ENCODE measurements at places on chromosomes 16 and 17. TPM values are rescaled to one million over a fixed set of nuclear protein-coding genes. Genes with fewer than 3 reads are reported as not detected.

DNA sequence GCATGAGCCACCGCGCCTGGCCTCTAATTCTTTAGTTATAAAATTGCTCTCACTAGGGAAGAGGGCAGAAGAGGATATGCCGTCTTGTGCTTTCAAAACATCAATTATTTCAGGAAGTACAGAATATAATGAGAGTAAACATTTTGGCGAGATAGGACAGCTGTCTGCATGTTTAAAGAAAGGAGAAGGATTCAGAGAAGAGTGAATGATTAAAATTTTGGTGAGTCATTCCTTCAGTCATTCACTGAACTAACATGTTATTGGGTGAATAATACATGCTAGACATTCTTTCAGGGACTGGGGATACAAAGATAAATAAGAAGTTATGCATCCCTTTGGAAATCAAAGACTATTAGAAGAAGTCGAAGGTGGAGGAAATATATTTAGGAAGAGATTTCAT, 590.3 kb upstream of the GOT2 start:
- H3K4me3 ChIP-seq: no peak overlapping the region
- H3K27ac ChIP-seq: no peak overlapping the region
- H3K27me3 ChIP-seq: no peaks in the 10 kb centered on the region
- DNase-seq: no peak
- no peaks in the 10 kb centered on the region for H3K4me1 ChIP-seq

Gene UBB
- total RNA-seq: 2,831 TPM

DNA sequence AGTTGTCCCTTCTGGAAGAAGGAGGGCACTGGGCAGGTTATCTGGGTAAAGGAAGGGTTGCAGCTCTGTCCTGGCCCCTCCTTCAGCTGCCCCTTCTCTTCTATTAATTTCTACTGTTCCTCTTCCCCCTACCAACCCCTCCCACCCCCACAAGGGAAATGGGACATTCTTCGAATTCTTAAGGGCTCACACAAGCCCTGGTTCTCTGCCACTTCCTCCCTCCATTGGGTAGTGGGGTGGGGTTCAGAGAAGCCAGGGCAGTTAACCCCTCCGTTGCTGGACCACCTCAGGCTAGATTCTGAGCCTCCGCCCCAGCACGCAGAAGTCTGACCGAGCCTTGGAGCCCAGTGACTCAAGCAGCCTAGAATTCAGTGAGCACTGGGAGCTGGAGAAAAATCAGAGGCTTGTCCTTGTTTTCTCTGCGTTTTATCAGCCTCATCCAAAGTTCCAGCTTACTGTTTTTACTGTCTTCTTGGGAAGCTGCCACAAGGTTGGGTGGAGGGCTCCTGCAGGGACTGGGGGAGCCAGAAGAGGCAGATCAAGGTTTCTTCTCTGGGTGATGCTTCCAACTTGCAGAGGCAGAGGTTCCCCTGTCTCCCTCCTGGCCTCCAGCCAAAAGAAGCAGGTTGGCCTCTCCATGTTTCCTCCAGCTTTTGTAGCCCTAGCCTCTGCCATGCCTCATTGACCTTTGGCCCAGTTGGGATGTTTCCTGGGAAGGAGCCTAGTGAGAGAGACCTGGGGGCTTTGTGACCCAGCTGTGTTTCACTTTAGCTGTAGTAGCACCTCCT, 10.2 kb downstream of the LASP1 start:
- no peak for DNase-seq
- no peaks in the 10 kb centered on the region for H3K27me3 ChIP-seq
- H3K27ac ChIP-seq: peak overlapping the region; percentile 87
- H3K4me3 ChIP-seq: no peak overlapping the region

DNA sequence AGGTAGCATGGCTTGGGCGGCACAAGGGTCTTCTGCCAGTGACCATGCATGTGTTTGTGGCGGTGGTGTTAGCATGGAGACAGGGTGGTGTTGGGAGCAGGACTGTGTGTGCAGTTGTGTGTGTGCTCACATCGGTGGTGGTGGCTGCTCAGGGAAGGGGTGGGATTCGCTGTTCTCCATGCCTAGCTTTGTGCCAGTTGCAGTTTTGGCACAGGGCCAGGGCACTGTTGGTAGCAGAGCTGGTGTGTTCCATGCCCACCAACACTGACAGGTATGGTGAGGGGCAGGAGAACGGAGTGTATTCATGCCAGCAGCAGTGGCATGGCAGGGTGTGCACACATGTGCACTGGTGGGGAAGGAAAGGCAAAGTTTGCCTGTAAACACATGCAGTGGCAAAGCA, 77.3 kb upstream of the TEKT1 start:
- no peaks in the 10 kb centered on the region for H3K36me3 ChIP-seq
- no peak overlapping the region for H3K4me3 ChIP-seq

Gene TSNAXIP1
- 4.3 TPM for total RNA-seq

DNA sequence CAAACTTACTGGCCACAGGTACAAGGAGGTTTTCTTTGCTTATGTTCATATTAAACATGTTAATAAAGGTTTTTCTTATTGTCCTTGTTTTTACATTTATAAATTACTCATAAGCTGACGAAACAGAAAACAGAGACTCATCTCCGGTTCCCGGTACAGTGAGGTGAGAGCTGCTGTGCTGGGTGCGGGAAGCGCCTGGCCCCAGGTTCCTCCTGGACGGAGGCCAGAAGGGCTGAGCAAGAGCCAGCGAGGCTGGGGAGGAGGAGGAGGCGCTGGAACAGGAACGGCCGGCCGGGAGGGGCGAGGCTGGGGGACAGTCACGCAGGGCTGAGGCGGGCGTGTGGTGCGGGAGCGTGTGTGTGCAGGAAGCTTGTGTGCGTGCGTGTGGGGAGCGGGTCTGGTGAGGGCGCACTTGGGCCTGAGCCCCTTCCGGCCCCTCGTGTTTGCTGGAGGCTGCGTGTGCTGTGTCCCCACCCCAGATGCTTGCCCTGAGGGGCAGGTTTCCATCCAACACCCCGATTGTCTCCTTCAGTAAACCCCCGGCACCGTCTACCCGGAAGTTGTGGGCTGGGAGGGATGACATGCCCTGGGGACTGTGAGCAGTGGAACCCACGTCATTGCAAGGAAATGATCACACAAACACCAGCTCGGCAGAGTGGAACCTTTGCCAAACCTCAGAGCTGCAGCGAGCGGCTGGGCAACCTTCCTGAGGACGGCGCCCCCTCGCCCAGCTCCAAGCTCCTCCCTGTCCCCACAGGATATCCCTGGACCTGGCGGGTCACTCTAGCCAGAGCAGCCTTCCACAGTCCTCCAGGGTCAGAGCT, 19.5 kb downstream of the CD7 start:
- no peaks in the 10 kb centered on the region for H3K27me3 ChIP-seq
- H3K4me3 ChIP-seq: peak overlapping the region; percentile 39
- DNase-seq: no peak
- H3K36me3 ChIP-seq: no peaks in the 10 kb centered on the region
- peaks cover 27% of the 10 kb centered on the region for H3K4me1 ChIP-seq
- H3K27ac ChIP-seq: peak overlapping the region; percentile 40

Gene MYH8
- total RNA-seq: 2.3 TPM

- peaks cover 8% of the 10 kb centered on the region for H3K27me3 ChIP-seq
- H3K27ac ChIP-seq: no peak overlapping the region
- no peaks in the 10 kb centered on the region for H3K36me3 ChIP-seq
- no peak overlapping the region for H3K4me3 ChIP-seq
- H3K4me1 ChIP-seq: peaks cover 14% of the 10 kb centered on the region
Measured at GRCh38 chr17:37729905-37730304, 15.0 kb downstream of the HNF1B start.

Gene ACSM2B
- not detected for total RNA-seq

Gene MRPL10
- total RNA-seq: 30.0 TPM

DNA sequence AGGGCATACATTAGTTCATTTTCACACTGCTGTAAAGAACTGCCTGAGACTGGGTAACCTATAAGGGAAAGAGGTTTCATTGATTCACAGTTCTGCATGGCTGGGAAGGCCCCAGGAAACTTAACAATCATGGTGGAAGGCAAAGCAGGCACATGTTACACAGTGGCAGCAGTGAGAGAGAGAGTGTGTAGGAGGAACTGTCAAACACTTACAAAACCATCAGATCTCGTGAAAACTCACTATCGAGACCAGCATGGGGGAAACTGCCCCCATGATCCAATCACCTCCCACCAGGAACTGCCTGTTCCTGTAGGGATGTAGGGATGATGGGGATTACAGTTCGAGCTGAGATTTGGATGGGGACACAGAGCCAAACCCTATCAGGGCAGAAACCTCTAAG, 17.2 kb downstream of the NUBP1 start:
- H3K4me1 ChIP-seq: no peaks in the 10 kb centered on the region
- peaks cover 91% of the 10 kb centered on the region for H3K36me3 ChIP-seq
- no peak overlapping the region for H3K4me3 ChIP-seq
- no peak for DNase-seq
- no peaks in the 10 kb centered on the region for H3K27me3 ChIP-seq

Gene PDILT
- total RNA-seq: not detected

- DNase-seq: peak; percentile 90
- no peaks in the 10 kb centered on the region for H3K27me3 ChIP-seq
- peaks cover 3% of the 10 kb centered on the region for H3K36me3 ChIP-seq
- peak overlapping the region; percentile 89 for H3K27ac ChIP-seq
- peaks cover 44% of the 10 kb centered on the region for H3K4me1 ChIP-seq
Measured at GRCh38 chr16:8712589-8713361, 38.4 kb downstream of the ABAT start.

- no peaks in the 10 kb centered on the region for H3K27me3 ChIP-seq
- H3K36me3 ChIP-seq: peaks cover 3% of the 10 kb centered on the region
- H3K4me3 ChIP-seq: no peak overlapping the region
- DNase-seq: no peak
- H3K4me1 ChIP-seq: no peaks in the 10 kb centered on the region
Measured at GRCh38 chr17:15952916-15953790, 8.2 kb downstream of the ADORA2B start.

- peaks cover 16% of the 10 kb centered on the region for H3K4me1 ChIP-seq
- H3K36me3 ChIP-seq: peaks cover 8% of the 10 kb centered on the region
- no peaks in the 10 kb centered on the region for H3K27me3 ChIP-seq
- H3K27ac ChIP-seq: no peak overlapping the region
- H3K4me3 ChIP-seq: peak overlapping the region; percentile 75
Measured at GRCh38 chr16:15054357-15055140, 1.3 kb downstream of the NTAN1 start.

Gene TRPV2
- total RNA-seq: 4.5 TPM

DNA sequence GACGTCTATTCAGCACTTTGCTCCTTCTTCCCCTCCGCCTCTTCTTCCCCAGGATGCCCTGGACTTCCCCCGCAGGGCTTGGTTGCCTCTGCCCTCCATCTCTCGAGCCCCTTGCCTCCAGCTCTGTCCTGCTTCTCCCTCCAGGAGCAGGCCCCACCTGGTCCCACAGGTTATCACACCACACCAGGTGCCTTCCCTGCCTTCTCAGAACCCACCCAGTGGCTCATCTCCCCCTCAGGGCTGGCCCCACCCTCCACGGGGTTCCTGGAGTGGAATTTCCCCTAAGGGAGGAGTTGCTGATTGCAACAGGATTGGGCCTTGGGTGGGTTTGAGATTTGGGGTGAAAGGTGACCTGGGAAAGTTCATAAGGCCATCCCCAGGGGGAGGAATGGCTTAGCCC, 49.0 kb upstream of the TAC4 start:
- H3K4me1 ChIP-seq: peaks cover 9% of the 10 kb centered on the region
- H3K4me3 ChIP-seq: no peak overlapping the region
- H3K27ac ChIP-seq: no peak overlapping the region
- peaks cover 56% of the 10 kb centered on the region for H3K27me3 ChIP-seq

DNA sequence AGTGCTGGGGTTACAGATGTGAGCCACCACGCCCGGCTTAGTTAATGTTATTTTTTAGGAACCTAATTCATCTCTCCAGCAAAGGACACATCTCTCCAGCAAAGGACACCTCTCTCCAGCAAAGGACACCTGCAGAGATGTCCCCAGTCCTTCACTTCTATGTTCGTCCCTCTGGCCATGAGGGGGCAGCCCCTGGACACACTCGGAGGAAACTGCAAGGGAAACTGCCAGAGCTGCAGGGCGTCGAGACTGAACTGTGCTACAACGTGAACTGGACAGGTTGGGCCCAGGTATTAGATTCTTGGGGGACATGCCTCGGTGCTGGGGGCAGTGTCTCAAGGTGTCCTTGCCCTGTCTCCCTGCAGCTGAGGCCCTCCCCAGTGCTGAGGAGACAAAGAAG, 4.7 kb downstream of the PFAS start:
- H3K4me3 ChIP-seq: no peak overlapping the region
- no peaks in the 10 kb centered on the region for H3K27me3 ChIP-seq
- peaks cover under 1% of the 10 kb centered on the region for H3K4me1 ChIP-seq

GRCh38 chr16:81799138-81799504, 20.0 kb downstream of the PLCG2 start:
- no peak overlapping the region for H3K27ac ChIP-seq
- no peaks in the 10 kb centered on the region for H3K36me3 ChIP-seq
- DNase-seq: no peak

DNA sequence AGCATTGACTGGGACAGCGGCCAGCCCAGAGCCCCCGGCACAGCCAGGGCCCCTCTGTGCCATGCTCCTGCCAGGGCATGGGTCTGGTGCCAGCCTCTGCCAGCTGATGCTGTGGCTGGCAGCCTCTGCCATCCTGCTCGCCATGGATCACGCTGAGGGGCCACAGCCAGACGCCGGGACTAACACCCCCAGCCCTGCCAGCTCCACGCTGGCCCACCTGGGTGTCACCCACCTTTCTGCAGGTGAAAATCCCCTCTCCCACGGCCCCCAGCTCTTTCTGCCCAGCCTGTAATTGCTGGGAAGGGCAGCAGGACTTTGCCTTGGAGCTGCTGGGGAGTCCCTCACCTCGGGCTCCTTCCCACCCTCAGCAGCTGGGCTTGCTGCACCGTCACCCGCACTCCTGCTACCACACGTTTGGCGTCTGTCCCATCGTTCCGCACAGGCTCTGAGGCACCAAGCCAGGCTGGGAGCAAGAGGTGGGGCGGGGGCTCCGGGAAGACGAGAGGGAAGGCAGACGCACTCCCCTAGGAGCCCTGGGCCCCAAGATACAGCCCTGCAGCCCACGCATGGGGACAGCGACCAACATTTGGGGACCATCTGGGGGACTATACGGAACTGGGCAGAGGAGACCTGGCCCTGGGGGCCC, 42.0 kb upstream of the ACSF3 start:
- H3K4me1 ChIP-seq: peaks cover 74% of the 10 kb centered on the region
- H3K36me3 ChIP-seq: peaks cover 13% of the 10 kb centered on the region
- peak overlapping the region; percentile 27 for H3K4me3 ChIP-seq
- H3K27ac ChIP-seq: no peak overlapping the region
- H3K27me3 ChIP-seq: no peaks in the 10 kb centered on the region

Gene MARVELD3
- total RNA-seq: 1.6 TPM

Gene PRRT2
- total RNA-seq: 25.6 TPM

- no peaks in the 10 kb centered on the region for H3K36me3 ChIP-seq
- DNase-seq: peak; percentile 71
Measured at GRCh38 chr16:9518051-9518450, 426.6 kb downstream of the HAPSTR1 start.

Gene GUCY2D
- total RNA-seq: 0.10 TPM

- no peak overlapping the region for H3K27ac ChIP-seq
- no peaks in the 10 kb centered on the region for H3K36me3 ChIP-seq
- H3K27me3 ChIP-seq: peaks cover 2% of the 10 kb centered on the region
- DNase-seq: no peak
- no peak overlapping the region for H3K4me3 ChIP-seq
- no peaks in the 10 kb centered on the region for H3K4me1 ChIP-seq
Measured at GRCh38 chr16:46428108-46429061, 192.8 kb downstream of the SHCBP1 start.

All from spinal cord (tissue), 10 donors.